ENCODE measurements at places on chromosomes 11 and 22.

DNA sequence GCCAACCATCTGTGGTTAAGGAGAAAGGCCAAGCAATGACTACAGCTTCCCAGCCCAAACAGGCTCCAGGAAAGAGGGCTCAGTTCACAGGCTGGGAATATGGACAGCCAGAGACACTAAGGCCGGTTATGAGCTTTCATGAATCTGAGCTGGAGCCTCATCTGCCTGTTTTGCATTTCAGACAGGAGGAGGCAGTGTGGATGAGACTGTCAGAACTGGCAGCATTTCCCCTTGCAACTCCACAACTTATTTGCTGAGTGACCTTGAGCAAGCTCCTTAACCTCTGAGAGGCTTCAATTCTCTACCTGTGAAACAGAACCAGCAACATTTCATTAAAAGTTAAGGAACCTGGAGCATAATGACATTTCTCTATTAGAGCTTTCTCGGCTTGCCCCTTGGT lies 264.0 kb downstream of the ETS1 start:
- DNase-seq, result peak; percentile 64

DNA sequence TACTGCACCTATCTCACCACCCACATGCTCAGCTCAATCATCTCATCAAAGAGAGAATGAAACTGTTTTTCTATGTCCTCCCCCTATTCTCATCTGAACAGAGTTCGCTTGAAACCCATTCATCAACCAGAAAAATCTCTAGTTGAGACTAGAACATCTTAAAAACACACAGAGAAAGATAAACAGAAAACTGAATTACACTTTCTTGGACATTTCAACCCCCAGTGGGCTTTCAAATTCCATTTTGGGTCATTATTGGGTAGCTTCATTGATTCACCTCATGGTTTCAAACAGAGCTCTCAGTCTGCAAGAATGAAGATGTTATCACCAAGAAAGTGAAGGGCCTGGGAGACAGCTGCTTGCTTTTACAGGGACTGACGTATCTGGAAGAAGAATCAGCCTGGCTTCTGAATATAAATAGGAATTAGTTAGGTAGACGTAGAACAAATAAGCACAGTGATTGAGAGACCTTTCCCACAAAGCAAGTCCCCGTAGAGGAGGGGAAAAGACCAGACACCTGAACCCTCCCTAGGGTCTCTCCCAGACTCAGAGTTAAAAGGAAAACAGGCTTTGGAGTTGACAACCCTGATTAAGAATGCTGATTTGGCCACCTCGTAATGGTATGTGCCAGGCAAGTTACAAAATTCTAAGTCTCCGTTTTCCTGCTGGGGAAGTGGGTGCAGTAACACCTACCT lies 155.7 kb downstream of the BBOX1 start:
- no peak for DNase-seq

DNA sequence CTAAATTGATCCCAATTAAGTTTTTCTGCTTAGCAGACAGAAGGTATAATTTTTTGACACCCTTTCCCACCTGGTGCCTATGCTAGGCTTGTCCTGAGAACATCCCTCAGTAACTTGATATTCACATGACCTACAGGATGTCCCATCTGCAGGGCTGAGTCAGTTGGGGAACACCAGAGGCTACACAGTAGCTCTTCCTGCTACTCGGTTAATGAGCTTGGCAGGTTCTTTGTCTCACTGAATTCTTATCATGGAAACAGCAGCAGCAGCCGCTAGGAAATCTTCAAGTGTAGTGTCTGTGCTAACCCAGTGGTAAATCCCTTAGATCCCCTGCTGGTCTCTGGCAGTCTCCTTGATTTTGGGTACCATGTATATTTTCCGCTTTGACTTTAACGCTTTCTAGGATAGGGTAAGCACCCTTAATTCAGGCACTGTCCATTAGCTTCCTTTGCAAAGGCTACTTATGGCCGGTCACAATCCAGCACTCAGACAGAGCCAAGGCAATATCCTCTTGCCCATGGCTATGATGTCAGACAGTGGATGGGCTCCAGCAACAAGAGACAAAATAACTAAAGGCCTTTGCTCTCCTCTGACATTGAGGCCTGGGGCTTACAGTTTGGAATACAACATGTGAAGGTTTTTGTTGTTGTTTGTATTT lies 8.5 kb downstream of the MRPL16 start:
- DNase-seq, result no peak

GRCh38 chr11:77207618-77208313 lies 79.7 kb downstream of the MYO7A start:
- DNase-seq, result no peak

DNA sequence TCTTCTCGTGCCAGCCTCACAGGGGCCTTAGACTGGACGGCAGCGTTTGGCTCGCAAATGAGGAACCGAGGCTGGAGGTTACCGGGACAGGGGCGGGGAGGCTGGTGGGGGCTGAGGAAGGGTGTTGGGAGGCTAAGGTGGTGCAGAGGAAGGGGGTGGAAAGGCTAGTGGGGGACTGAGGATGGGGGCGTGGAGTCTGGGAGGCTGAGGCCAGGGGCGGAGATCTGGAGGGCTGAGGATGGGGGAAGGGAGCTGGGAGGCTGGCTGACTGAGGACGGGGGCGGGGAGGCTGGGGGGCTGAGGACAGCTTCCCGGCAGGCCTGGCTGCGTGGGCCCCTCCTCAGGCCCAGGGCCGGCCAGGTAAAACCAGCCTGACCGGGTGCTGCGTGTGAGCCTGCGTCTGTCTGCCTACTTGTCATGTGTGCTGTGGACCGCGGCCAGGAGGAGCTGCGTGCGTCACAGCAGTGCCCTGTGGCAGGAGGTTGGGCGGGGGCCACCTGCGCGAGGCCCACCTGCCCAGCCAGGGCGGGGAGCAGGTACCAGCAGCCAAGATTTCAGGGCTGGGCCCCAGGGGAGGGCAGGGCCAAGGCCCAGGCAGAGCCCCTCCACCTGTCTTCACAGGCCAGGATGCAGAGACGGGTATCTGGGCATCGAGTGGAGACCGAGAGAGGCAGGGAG lies 9.4 kb upstream of the PIM3 start:
- DNase-seq, result no peak

- no peak for DNase-seq
These were observed 52.0 kb downstream of the KCNJ1 start for GRCh38 chr11:128814856-128815705.

DNA sequence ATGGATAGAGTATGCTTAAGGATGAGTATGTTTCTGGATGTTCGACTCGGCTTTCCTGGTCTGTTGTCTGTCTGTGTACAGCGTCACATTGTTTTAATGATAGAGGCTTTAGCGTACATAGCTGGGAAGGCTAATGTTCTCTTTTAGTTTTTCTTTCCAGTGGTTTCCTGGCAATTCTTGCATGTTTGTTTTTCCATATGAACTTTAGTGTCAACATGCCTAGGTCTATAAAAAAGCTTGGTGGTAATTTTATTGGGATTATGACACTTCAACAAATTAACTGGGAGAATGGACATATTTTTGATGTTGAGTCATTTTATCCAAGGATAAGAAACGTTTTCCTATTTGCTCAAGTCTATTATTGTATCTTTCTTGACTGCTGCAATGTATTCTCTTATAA lies 17.6 kb downstream of the F2 start:
- DNase-seq, result no peak

GRCh38 chr11:61171907-61172306 lies 10.7 kb upstream of the VPS37C start:
- DNase-seq, result no peak

GRCh38 chr22:37260901-37261336 lies 16.9 kb upstream of the RAC2 start:
- DNase-seq, result peak; percentile 69

GRCh38 chr11:64758330-64759079 lies 1.3 kb downstream of the PYGM start:
- no peak for DNase-seq

GRCh38 chr11:102757823-102758549 lies 22.4 kb downstream of the MMP10 start:
- no peak for DNase-seq

DNA sequence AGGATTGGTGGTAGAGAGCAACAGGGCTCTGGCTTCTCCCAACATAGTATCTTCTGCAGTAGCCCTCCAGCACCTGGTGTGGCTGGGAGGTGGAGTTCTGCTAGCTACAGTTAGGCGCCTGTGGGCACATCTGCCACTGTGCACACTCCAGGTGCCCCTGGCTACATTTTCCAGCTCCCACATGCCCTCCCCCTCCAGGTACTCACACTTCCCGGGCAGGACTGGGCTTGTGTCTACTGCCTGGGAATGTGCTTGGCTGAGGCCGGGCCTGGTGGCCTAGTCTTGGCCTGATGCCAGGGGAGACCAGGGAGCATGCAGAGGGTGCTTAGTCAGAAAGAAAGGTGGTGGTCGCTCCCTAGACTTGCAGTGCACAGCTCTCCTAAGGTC lies 15.8 kb downstream of the PHLDB1 start:
- no peak for DNase-seq

- no peak for DNase-seq
These were observed 17.9 kb upstream of the NUCB2 start for GRCh38 chr11:17258670-17259069.

Measured in CD4-positive, alpha-beta T cell treated with Interleukin-15 for 1 hour (primary cell).